ENCODE measurements at places on chromosomes 4 and X. TPM values are rescaled to one million over a fixed set of nuclear protein-coding genes. Genes with fewer than 3 reads are reported as not detected.

HS3ST1 gene
- total RNA-seq, result under 0.01 TPM

TRIM75 gene
- total RNA-seq, result not detected

HHIP gene
- total RNA-seq, result 0.29 TPM

CLDN24 gene
- not detected for total RNA-seq

ASB12 gene
- under 0.01 TPM for total RNA-seq
